ENCODE measurements at places on chromosomes 13 and 19.

GRCh38 chr13:106917024-106917571, 349.2 kb upstream of the ARGLU1 start:
- peaks cover 6% of the 10 kb centered on the region for H3K4me1 ChIP-seq
- H3K36me3 ChIP-seq: no peaks in the 10 kb centered on the region
- no peak overlapping the region for H3K27ac ChIP-seq
- H3K4me3 ChIP-seq: peak overlapping the region; percentile 70
- DNase-seq: no peak

DNA sequence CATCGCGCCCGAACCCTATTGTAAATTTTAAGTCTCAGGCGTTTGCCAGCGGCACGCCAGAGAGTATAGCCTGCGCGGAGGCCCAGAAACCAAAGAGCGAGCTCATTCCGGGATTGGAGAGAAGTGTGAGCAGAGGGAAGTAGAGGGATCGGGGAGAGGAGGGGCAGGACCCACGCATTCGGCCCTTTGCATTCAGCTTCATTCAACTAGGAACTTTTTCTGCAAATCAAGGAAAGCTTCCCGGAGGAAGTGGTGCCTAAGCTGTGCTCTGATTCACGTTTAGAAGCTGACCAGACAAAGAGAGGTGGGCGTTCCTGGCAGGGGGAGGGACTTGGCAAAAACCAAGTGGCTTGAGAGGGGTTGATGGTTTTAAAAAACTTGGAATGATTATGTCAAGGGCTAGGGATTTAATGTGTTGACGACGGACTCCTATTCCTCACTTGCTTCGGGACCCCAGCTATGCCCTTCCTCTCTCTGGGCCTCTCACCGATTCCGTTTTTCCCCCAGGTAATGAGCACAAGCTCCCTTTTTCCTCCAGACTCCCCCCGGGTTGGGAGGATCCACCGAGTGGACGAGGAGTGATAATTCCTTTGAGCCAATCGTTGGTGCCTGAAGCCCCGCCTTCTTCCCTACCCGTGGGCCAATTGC, 811 bp upstream of the PRMT1 start:
- H3K27me3 ChIP-seq: no peaks in the 10 kb centered on the region
- peak; percentile 77 for DNase-seq
- H3K4me1 ChIP-seq: peaks cover 37% of the 10 kb centered on the region

DNA sequence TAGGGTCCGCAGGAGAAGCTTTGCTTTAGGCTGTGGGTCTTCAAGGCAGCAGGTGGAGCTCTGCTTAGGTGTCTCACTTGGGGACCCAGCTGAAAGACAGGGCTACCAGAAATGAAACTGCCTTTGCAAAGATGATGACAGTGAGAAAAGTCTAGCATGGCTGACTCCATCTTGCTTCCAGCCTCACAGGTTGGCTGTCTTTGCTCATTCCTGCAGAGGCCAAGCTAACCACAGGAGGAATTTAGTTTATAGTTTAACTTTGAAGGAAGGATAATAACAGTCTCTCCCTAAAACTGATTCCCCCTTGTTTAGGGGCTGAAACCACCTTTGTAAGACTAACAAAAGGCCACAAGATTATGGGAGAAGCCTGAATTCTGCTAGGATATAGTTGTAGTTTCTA, 252.4 kb downstream of the UQCRFS1 start:
- H3K27me3 ChIP-seq: no peaks in the 10 kb centered on the region
- H3K36me3 ChIP-seq: no peaks in the 10 kb centered on the region
- no peak overlapping the region for H3K4me3 ChIP-seq
- no peak overlapping the region for H3K27ac ChIP-seq
- no peaks in the 10 kb centered on the region for H3K4me1 ChIP-seq

DNA sequence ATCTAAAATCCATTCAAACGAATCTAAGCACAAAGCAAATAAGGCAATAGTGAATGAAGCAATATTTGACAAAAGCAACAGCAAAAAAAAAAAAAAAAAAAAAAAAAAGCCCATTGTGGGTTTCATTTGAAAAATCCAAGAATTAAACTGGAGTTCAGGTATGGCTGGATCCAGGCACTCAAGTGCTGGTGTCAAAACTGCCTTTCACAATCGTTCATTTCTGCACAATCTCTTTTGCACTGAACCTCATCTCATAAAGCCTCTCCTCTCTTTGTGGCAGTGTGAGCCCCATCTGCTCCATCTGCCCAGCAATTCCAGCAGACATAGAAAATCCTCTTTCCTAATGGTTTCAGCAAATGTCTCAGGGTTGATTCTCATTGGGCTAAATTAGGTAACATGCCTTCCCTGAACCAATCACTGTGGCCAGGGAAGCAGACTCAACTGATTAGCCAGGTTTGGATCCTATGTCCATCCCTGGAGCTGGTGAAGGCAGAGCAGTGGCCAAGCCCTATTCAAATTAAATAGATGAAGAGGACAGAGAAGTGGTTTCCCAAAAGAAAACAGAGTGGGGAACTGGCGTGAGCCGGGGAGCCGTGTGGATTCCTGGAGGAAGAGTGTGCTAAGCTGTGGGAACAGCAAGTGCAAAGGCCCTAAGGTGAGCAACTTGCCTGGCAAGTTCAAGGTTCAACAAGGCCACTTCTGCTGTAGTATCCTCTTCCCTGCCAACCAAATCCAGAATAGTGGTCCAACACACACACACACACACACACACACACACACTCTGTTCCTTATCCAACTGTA, 1.2 kb upstream of the HIF3A start:
- peaks cover 25% of the 10 kb centered on the region for H3K27me3 ChIP-seq
- H3K4me1 ChIP-seq: no peaks in the 10 kb centered on the region
- no peaks in the 10 kb centered on the region for H3K36me3 ChIP-seq
- no peak for DNase-seq
- no peak overlapping the region for H3K4me3 ChIP-seq
- no peak overlapping the region for H3K27ac ChIP-seq

DNA sequence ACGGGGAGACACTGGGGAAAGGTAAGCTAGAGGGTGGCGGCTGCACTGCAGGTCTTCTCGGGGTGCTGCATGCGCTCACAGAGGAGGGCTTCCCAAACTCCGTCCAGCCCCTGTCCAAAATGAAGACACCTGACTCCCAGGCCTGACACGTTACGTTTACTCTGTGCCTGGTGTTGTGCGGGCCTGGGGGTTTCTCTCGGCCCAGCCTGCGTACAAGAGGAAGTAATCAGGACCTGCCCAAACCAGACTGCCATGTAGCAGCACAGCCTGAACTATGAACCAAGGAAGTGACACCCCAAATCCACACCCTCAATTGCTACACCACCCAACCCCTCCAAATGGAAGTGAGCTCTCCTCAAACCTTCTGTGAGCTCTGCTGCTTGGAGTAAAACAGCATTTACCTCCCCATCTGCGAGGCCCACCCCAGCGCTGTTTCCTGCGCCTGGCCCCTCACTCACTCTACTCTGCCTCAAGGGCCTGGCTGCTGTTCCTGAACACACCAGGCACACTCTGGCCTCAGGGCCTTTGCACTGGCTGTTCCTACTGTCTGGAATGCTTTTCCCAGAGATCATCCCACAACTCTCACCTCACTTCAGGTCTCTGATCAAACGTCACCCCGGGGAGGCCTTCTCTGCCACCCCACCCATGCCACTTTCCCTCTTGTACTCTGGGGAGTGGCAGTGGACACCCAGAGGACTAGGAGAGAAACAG, 3.0 kb downstream of the HSPBP1 start:
- peak overlapping the region; percentile 91 for H3K27ac ChIP-seq
- H3K27me3 ChIP-seq: no peaks in the 10 kb centered on the region
- peaks cover 45% of the 10 kb centered on the region for H3K4me1 ChIP-seq
- H3K4me3 ChIP-seq: peak overlapping the region; percentile 22
- peaks cover 16% of the 10 kb centered on the region for H3K36me3 ChIP-seq

DNA sequence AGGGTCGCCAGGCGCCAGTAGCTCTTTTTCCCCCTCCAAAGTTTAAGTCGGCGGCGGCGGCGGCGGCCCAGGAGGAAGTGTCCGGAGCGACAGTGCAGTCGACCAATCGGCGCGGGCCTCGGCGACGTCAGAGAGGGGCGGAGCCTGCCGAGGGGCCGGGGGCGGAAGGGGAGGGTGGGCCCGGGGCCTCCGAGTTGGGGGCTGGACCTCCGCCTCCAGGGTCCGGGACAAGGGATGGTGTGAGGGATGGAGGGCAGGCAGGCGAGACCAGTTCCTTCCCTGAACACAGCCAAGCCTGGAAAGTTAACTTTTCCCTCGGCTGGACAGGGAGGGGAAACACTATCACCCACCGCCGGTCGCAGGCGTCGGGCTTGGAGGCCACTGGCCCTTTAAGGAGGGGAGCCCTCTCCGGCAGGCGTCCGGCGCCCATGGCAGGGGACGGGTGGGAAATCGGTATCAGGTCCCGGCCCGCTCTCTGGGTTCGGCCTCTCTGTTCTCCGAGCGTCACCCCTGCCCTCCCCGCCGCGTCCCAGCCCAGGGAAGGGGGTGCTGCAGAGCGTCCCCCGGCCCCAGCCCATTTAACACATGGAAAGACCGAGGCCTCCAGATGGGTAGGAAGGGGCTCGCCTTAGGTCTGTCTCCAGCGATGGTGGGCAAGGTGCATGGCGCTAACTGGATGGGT, at the start of gene PRKD2:
Gene PRKD2 (minus strand): TSS at position 81 of the 682 bp plus-strand sequence. CDS start 744 bp downstream, outside the sequence.
- H3K27ac ChIP-seq: peak within 1 kb of the TSS; percentile 96
- peaks cover 57% of the 10 kb centered on the region for H3K36me3 ChIP-seq
- peak within 1 kb of the TSS; percentile 94 for H3K4me3 ChIP-seq
- no peaks in the 10 kb centered on the region for H3K27me3 ChIP-seq
- peaks cover 44% of the 10 kb centered on the region for H3K4me1 ChIP-seq

GRCh38 chr19:42606660-42607351, 12.1 kb upstream of the CEACAM8 start:
- H3K36me3 ChIP-seq: no peaks in the 10 kb centered on the region
- H3K27ac ChIP-seq: no peak overlapping the region
- no peaks in the 10 kb centered on the region for H3K4me1 ChIP-seq
- no peak overlapping the region for H3K4me3 ChIP-seq

DNA sequence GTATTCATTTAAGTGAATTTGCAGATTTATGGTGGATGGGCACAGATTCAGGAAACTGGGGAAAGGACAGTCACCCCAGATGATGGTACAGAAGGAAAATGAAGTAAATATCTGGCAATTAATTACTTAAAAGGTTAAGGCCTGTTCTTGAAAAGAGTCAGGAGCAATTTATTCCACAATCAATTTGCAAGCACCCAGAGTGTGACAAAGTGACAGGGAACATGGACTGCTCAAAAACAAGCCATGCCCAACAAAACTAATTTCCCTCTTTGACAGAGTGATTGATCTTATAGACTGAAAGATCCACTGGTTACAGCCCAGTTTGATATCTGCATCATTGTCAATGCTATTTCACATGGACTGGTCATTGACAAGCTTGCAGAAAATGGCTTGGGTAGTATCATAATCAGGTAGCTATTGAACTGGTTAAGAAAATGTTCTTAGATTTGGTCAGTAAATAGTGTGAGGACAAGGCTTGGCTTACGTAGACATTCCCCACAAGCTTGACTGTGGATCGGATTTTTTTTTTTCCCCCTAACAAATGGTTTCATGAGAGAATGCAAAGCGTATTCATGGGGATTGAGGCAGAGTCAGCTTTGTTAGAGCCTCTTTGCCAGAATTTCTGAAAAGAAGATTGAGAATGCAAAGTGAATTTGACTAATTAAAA, 584.6 kb downstream of the GPC6 start:
- H3K27ac ChIP-seq: no peak overlapping the region
- H3K4me3 ChIP-seq: no peak overlapping the region
- no peak for DNase-seq
- H3K4me1 ChIP-seq: no peaks in the 10 kb centered on the region
- peaks cover 2% of the 10 kb centered on the region for H3K27me3 ChIP-seq
- no peaks in the 10 kb centered on the region for H3K36me3 ChIP-seq

GRCh38 chr13:90447034-90447733, 900.3 kb upstream of the MIR17HG start:
- H3K27me3 ChIP-seq: no peaks in the 10 kb centered on the region
- DNase-seq: no peak
- H3K4me1 ChIP-seq: no peaks in the 10 kb centered on the region
- H3K4me3 ChIP-seq: no peak overlapping the region
- H3K27ac ChIP-seq: no peak overlapping the region

DNA sequence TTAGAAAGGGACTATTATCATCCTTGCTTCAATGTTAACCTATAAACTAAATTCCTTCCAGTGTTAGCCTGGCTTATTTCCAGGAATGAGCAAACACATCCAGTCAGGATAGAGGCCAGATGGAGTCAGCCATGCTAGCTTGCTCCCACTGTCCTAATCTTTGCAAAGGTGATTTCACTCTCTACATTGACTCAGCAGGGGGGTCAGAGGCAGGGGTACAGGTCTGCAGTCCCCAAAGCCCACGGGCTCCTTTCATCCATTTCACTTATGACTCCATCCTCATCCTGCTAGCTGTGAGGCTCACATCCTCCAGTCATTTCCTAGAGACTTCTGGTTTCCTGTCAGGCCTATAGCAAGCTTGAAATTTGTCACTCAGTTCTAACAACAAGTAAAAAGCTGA, 63.4 kb upstream of the CEACAM8 start:
- no peak overlapping the region for H3K27ac ChIP-seq
- peaks cover 8% of the 10 kb centered on the region for H3K27me3 ChIP-seq
- no peak for DNase-seq
- H3K36me3 ChIP-seq: no peaks in the 10 kb centered on the region

DNA sequence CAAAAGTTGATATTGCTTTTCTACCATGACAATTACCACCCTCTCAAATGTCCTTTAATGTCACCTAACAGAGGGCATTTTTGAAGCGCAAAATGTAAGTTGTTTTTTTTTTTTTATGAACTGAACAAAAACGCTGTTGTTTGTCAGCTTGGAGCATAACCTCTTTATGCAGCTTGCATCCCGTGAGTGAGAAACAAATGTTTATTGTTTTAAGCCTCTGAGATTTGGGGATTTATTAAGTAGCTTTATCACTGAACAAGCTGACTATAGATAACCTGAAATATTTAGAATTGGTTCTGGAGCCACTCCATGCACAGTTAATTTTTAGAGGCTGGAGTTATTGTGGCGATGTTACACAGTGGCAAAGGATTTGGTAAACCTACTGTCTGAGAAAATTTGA, 80.1 kb upstream of the ATXN8OS start:
- no peaks in the 10 kb centered on the region for H3K36me3 ChIP-seq
- no peaks in the 10 kb centered on the region for H3K4me1 ChIP-seq
- no peak overlapping the region for H3K27ac ChIP-seq
- no peaks in the 10 kb centered on the region for H3K27me3 ChIP-seq
- DNase-seq: no peak

- no peaks in the 10 kb centered on the region for H3K4me1 ChIP-seq
- H3K27me3 ChIP-seq: no peaks in the 10 kb centered on the region
- no peak overlapping the region for H3K27ac ChIP-seq
- DNase-seq: no peak
- no peaks in the 10 kb centered on the region for H3K36me3 ChIP-seq
These were observed 36.5 kb downstream of the NFIC start for GRCh38 chr19:3402631-3403443.

DNA sequence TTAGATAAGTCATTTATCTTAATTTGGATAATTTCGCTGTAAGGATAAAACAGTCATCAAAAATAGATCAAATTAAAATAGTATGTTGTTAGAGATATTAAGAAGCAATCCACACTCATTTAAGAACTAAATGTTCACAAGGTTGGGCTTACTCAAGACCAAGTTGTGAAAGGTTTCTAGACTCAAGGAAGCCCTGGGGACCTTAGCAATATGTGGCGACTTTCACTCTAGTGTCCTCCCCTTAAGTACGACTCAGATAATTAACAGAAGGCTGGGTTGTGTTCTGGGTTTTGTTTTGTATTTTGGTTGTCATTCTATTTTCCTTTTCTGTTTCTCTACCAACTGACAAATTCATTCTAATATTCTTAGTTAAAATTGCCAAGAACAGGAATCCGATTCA, 1008.0 kb downstream of the PCDH9 start:
- no peak overlapping the region for H3K27ac ChIP-seq
- DNase-seq: no peak
- H3K36me3 ChIP-seq: no peaks in the 10 kb centered on the region
- H3K4me3 ChIP-seq: no peak overlapping the region

GRCh38 chr13:29498426-29499040, 97.0 kb downstream of the SLC7A1 start:
- H3K36me3 ChIP-seq: no peaks in the 10 kb centered on the region
- H3K4me1 ChIP-seq: peaks cover 7% of the 10 kb centered on the region
